H1 (cell line): ENCODE measurements at places on chromosomes 3 and 15. TPM values are rescaled to one million over a fixed set of nuclear protein-coding genes. Genes with fewer than 3 reads are reported as not detected.

REC114 gene
- not detected in 2 replicates for total RNA-seq

CCK gene
- total RNA-seq, result 0.99 and 2.4 TPM in 2 replicates

DTX3L gene
- total RNA-seq, result 8.4 and 11.3 TPM in 2 replicates

- no peak for DNase-seq
Measured at GRCh38 chr3:46749129-46749528, 31.5 kb upstream of the PRSS50 start.

- DNase-seq, result no peak
Measured at GRCh38 chr15:35697549-35698299, 151.8 kb upstream of the DPH6 start.
